ENCODE measurements at places on chromosomes 5 and 9.

GRCh38 chr5:72206994-72207393 lies 99.7 kb downstream of the MAP1B start:
- no peak for DNase-seq

DNA sequence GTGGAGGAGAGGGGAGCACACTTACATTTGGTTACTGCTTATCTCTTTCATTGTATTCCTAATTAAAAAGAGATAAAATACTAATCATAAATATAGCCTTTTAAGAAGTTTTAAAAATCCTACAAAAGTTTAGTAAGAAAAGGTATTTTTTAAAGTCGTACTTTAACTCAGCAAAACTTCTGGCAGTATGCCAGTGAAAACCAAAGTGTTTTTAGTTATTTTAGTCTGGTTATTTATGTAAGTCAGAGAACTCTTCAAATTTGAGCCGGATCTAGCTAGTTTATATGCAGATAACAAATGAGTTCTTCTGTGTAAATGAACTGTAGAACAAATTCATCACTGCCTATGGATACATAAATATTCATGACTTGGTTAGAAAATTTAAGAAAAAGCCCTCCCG lies 36.5 kb upstream of the ANKDD1B start:
- no peak for DNase-seq

DNA sequence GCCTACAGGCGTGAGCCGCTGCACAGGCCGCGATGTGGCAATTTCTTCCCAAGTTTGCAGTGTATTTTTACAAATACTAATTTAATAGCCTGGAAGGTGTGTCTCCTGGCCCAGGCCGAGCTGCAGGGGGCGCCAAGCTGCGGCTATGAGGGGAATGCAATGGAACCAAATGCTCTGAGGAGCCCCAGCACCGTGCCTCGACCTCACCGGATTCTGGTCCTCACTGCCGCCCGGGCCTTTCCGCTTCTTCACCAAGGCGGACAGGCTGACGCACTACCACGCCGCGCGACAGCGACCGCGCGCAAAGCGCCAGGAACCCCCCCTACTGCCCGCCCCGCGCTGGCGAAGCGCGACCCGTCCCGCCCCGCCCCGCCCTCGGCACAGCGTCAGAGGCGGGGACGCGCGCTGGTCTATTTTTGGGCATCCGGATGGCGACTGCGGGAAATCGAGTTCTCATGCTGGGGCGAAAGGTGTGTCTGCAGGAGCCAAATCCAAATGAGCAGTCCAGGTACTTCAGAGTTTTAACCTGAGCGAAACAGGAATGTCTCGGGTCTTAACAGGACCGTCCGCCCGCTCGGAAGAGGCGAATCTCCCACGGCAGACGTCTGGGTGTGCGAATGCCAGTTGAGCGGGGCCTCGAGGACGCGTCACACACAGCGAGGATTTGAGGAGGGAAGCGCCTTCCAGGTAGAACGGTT lies 31.7 kb upstream of the PRXL2C start:
- peak; percentile 74 for DNase-seq

DNA sequence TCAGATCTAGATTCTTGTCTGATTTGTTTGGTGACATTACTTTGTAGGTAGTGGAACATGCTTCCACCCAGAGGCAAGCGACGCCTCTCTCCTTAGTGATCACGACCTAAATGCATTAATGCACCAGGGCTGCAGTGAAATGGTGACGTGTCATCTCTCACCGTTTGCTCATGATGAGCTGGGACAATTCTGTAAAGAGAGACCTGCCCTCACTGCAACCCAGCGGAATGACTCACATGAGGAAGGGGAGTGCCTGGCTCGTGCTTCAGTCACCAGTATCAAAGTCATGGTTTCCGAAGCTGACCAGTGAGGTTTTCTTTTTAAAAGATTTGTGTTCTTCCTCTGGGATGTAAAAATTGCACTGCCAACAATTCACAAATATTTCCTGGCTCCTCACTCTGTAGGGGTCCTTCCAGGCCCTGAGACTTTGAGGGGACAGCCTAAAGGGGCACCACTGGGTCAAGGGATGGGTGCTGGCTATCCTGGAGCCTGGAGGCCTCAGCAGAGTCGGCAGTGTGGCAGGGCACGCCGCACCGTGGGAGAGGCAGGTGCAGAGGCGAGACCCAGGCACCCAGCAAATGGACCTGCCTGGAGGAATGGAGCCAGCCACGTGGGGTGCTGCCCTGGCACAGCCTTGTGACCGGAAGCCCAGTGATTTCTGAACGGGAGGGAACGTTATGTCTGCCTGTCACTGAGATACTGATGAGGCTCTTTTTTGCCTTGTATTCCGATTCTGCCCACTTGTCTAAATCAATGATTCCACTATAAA lies 17.3 kb downstream of the QSOX2 start:
- no peak for DNase-seq

- peak; percentile 46 for DNase-seq
Observed at GRCh38 chr5:50962934-50963872, 296.8 kb downstream of the PARP8 start.

- no peak for DNase-seq
Observed at GRCh38 chr9:128005923-128006322, 25.1 kb upstream of the EEIG1 start.
